ENCODE measurements at places on chromosomes 5 and 9.

DNA sequence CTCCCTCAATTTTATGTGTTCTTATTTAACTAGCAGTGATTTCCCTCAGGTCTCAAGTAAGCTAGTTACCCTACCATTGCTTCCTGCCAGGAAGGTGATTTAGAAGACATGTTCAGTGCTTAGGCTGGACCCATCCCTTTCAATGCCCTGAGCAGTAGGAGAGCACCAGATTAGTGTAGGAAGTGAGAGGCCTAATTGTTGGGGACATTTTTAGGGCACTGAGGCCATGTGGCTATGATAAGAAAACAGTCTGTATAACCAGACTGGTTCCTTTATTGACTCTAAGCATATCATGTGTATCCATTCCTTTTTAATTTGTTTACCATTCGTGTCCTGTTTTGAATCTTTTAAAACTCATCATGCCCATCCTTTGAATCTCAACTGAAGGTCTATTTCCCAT, 312.3 kb upstream of the PRR16 start:
- no peak for DNase-seq

GRCh38 chr9:110125207-110125751, 82.7 kb downstream of the C9orf152 start:
- no peak for DNase-seq

GRCh38 chr5:167861129-167861927, 430.1 kb upstream of the WWC1 start:
- DNase-seq = no peak

DNA sequence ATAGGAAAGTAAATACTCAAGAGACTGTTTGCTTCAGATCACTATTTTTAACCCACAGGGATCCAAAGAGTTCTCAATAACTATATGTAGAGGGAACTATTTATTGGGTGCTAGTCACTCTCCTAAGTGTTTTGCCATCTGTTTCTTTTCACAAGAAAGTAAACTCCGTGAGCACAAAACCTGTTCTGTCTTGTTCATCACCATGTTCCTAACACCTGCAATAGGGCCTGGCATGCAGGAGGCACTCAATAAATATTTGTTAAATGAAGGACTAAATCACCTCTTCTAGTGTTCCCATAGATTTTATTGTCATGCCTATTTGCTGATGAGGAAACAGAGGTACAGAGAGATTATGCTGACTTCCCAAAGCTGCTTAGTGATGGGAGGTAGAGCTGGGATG, 118.2 kb downstream of the VCAN start:
- DNase-seq = no peak

GRCh38 chr9:106964329-106964728, 101.4 kb downstream of the ZNF462 start:
- no peak for DNase-seq

- no peak for DNase-seq
Observed at GRCh38 chr5:154396128-154396527, 49.7 kb upstream of the SAP30L start.

GRCh38 chr5:77960863-77961396, 184.8 kb upstream of the TBCA start:
- no peak for DNase-seq

DNA sequence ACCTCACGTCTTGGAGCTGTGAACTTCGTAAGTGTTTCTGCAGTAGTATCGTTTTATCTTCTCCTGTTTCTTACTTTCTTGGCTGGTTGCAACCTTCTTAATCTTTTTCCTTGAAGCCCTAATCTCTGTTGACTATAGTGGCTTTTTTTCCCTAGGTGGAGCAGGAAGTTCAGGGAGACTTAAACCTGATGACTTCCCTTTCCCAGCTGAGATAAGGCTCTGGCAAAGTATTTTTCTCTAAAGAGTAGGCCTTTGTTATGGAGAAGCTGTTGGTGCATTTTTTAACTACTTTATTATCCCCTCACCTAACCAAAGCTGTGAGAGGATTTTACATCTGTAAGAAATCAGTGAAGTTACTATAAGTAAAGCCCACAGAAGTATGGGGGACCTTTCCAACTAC, 723.1 kb upstream of the RIOK2 start:
- DNase-seq = no peak

GRCh38 chr5:119389288-119390030, 33.6 kb downstream of the TNFAIP8 start:
- no peak for DNase-seq

- DNase-seq = no peak
Observed at GRCh38 chr5:102856389-102856777, 101.3 kb downstream of the PAM start.

- no peak for DNase-seq
Observed at GRCh38 chr5:173736374-173736773, 119.9 kb upstream of the BOD1 start.

GRCh38 chr9:3330792-3331420, 194.9 kb downstream of the RFX3 start:
- no peak for DNase-seq

GRCh38 chr5:39176759-39177630, 42.4 kb downstream of the FYB1 start:
- DNase-seq = peak; percentile 78

GRCh38 chr9:114114364-114114763, 15.3 kb upstream of the KIF12 start:
- no peak for DNase-seq

DNA sequence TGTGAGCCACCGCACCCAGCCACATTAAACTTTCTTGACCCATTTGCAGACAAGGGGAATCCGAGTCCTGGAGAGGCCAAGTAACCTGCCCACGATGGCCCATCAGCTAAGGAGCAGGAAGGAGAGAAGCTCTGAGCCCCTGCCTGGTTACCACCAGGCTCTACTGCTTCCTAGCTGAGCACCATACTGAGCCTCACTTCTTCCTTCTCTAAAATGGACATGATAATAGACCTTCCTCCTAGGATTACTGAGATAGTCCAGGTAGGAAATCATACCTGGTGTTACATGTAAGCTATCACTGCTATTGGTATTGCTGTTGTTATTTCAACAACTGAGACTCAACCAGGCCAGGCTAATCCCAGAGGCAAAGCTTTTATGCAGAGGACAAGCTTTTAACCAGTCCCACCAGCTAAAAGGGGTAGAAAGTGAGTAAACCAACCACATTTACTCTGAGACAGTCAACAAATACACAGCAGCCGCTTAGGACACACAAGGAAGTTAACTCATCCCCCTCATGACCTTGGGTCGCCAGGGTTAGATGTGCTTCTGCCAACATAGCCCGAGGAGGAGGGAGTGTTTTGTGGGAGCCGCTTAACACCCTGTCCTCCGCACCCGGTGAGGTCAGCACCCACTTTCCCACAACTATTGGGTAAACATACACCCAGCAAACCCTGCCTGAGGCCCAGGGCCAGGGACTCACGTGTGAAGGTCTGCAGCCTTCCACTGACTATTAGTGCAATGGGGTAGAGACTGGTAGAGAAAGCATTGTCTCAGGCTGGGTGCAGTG, 20.6 kb upstream of the PTGES start:
- DNase-seq = no peak

GRCh38 chr5:118967059-118967508, 21.3 kb downstream of the DTWD2 start:
- DNase-seq = no peak

DNA sequence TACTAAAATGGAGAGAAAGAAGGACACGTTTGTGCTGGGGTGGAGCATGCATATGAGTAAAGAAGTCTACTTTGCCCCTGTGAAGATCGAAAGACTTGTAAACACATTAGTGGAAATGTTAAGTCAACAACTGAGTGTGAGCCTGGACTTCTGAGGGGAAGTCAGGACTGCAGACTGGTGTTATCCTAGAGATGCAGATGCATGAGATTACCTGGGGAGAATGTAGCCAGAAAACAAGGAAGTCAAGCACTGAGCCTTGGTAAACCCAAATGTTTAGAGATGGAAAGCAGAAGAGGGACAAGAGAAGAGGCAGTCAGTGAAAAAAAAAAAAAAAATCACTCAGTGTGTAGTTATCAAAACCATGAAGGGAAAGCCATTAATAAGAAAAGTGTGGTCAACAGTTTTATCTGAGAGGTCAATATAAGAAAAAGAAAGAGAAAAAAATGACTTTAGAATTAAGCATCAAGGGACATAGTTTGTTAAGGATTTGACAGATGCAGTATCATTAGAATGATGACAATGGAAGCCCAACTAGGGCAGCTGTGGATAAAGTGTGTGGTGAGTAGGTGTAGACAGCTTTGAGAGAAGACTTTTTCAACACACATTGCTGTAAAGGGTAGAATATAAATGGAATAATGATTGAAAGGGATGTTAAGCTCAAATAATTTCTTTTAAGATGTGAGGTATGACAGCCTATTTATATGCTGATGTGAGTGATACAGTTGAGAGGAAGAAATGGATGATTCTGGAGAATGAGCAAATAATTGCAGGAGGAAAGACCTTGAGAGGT, 22.2 kb downstream of the JAKMIP2 start:
- no peak for DNase-seq

DNA sequence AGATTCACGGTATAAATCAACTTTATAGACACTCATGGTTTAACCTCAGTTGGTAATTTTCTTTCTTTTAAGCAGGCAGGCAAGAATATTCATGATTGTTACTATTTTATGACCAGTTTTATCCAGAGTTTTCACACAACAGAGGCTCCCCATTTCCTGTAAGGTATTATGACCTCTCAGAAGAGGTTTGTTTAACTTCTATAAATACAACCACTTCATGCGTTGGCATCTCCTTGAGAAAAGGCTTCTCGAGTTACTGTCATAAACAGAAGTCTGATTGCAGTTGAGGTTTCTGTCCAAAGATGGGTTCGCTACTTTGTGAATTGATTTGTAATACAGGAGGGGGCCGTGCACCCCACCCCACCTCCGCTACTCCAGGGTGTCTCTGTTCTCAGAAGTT, 55.3 kb downstream of the ENTREP1 start:
- DNase-seq = no peak

DNA sequence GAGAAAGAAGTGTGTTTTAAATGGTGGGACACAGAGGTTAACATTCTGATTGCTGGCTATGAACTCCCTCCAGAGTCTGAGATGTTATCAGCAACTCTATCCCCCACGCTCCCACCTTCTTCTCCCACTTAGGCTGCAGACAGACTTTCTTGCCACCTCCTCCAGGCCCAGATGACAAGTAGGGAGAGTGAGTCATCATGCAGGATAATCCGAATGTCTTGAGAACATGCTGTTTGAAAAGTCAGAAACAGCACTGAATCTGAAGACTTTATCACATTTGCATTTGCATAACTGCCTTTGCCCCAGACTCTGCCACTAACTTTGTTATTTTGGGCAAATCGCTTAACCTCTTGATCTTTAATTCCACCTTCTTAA, 139.8 kb downstream of the ESM1 start:
- DNase-seq = no peak

GRCh38 chr9:137149942-137150616, 11.1 kb downstream of the GRIN1 start:
- DNase-seq = no peak

GRCh38 chr5:73215531-73215890, 42.5 kb downstream of the TMEM174 start:
- DNase-seq = no peak

DNA sequence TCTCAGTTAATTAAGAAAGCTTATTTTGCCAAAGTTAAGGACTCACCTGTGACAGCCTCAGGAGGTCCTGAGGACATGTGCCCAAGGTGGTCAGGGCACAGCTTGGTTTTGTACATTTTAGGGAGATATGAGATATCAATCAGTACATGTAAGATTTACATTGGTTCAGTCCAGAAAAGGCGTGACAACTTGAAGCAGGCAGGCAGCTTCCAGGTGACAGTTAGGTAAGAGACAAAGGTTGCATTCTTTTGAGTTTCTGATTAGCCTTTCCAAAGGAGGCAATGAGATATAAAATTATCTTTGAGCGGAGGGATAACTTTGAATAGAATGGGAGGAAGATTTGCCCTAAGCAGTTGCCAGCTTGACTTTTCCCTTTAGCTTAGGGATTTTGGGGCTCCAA, 47.8 kb downstream of the SLC1A1 start:
- DNase-seq = no peak

- no peak for DNase-seq
Observed at GRCh38 chr5:176436656-176437055, 11.5 kb upstream of the FAF2 start.

- DNase-seq = no peak
Observed at GRCh38 chr5:122421374-122422079, 109.5 kb downstream of the SNCAIP start.

DNA sequence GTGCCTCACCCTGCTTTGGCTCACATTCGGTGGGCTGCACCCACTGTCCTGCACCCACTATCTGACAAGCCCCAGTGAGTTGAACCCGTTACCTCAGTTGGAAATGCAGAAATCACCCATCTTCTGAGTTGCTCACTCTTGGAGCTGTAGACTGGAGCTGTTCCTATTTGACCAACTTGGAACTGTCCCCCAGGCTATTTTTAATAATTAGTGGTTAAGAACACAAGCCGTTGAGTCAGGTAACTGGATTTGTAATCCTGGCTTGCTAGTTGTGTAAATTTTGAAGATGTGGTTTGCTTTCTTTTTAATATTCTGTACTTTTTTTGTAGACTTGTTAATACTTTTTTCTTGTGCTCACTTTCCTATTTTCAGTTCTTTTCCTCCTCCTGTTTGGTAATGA, 81.2 kb downstream of the CNTLN start:
- DNase-seq = no peak

DNA sequence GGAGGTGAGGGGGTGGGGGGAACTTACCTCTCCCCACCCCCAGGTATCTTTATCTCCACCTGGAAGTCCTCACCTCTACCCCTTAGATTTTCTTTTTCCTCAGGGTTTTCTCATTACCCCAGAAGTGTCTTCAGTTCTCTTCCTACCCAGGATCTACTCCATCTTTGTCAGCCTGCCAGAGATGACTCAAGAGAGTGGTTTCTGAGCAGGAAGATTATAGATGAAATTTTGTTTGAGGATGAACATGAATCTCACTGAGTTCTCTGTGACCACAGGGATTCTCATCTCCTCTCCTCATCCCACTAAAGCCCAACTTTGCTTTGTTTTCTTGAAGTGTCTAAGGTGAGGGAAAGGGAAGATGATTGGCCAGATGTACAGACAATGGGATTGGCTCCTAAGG, 5.2 kb upstream of the HINT2 start:
- DNase-seq = no peak

DNA sequence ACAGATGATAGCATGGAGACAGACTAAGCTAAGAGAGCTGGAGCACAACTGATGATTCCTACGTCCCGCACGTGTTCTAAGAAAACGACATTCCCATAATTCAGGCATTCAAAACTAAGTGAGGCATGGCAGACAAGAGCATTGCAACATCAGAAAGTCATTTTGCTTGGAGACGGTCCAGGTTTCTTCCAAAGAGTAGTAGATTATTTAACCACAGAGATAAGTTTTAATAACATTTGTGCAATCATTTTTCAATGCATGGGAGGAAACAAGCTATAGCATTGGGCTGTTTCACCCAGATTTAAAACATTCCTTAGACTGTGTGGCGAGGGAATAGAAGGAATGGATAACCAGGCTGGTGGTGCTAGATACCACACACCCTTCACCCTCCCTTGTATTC, 117.2 kb downstream of the APBA1 start:
- DNase-seq = no peak

DNA sequence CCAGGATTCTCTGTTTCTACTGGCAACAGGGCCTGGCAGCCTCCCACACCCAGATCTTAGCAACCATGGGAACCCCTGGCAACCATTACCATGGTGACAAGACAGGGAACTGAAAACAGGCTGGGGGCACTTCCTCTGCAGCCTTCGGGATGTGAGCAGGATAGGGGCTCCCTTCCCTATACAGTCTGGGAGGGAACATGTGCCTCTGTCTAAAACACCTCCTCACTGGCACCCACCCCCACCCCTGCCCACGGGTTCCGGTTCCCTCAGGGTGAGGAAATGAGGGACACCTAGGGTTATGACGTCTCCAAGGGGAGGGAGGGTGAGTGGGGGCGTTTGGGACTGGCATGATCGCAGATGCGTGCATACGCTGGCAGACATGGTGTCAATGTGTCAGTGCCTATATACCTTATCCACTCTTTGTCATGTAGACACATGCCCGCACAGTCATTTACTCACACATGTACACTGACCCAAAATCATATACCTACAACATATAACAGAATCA, 3.0 kb upstream of the DNAJB5 start:
- peak; percentile 85 for DNase-seq
